ENCODE measurements at places on chromosomes 7 and 10.

- DNase-seq, result no peak
These were observed 40.5 kb downstream of the GOT1 start for GRCh38 chr10:99389729-99390480.

- no peak for DNase-seq
These were observed 20.8 kb upstream of the TMEM273 start for GRCh38 chr10:49208996-49209395.

GRCh38 chr7:4260867-4261600 lies 421.1 kb upstream of the FOXK1 start:
- no peak for DNase-seq

DNA sequence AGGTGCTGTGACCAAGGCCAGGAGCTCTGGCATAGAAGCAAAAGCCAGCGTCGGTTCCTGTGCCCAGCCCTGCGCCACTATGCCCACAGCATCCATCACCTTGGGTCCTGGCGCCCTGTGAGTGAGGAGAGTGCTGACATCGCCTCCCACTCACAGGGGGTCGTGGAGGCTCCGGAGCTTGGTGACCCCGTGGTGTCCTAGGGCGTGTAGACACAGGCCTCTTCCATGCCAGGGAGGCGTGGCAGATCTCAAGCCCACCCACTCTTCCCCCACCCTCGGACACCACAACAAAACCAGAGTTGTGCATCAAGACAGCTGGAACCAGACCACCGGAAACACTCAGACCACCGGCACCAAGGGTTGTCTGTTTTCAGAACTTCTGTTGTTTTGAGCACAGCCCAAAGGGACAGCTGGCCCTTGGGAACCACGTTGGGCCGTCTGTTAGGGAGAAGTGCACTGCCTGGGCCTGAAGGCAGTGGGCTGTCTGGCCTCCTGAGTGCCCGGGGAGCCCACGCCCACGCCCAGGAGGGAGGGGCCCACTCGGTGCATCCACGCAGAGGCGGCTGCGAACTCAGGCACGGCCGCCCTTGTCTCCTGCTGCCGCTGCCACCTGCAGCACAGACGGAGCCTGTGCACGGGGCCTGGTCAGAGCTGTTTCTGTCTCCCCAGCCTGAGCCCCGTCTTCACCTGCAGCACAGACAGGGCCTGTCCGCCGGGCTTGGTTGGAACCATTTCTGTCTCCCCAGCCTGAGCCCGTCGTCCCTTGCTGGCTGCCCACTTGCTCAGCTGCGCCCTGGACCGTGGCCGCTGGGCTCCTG lies 106.3 kb downstream of the INPP5A start:
- DNase-seq, result no peak

DNA sequence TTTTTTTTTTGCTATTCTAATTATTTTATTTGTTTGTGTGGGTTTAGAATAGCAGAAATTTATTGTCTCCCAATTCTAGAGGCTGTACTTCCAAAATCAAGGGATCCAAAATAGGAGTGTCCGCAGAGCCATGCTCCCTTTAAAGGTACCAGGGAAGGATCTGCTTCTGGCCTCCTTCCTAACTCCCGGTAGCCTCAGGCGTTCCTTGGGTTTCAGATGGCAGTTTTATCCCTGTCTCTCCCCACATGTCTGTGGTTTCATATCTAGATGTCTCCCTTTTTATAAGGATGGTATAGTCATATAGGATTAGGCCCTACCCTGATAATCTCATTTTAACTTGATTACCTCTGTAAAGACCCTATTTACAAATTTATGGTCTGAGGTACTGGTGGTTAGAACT lies 48.4 kb downstream of the BMPR1A start:
- DNase-seq, result no peak

- no peak for DNase-seq
These were observed 388.4 kb upstream of the FZD8 start for GRCh38 chr10:36030516-36030915.

DNA sequence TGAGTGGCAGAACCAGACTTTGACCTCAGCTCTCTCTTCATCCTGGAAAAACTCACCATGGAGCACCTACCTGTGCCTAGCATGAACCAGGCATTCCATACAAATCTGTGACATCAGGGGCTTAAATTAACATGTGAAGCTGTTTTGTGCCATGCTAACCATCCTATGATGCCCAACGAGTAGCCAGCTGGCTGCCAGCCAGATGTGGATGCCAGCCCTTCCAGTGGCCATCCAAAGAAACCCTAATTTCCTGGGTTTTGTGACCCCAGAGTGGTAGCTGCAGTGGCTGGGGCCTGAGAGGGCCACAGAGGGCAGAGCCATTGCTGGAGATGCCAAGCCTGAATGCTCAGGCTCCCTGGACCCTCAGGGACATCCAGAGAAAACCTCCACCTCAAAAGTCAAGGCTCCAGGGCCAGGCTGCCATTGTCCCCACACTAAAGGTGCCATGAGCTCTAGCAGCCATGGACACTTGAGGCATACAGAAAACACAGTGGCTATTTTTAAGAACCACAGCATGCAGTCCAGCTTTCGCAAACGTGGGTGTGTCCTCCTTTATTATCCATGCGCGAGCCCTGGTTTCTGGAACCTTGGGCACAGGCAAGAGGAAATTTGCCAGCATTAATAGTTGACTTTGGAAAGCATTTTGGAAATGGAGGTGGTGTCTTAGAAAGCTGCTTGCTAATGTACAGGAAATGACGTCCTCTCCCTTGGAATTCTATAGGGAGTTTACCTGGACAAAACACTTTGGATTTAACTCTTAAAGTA lies 6.0 kb downstream of the CPXM2 start:
- no peak for DNase-seq

- no peak for DNase-seq
These were observed 725.1 kb downstream of the GRID1 start for GRCh38 chr10:85641479-85642009.

DNA sequence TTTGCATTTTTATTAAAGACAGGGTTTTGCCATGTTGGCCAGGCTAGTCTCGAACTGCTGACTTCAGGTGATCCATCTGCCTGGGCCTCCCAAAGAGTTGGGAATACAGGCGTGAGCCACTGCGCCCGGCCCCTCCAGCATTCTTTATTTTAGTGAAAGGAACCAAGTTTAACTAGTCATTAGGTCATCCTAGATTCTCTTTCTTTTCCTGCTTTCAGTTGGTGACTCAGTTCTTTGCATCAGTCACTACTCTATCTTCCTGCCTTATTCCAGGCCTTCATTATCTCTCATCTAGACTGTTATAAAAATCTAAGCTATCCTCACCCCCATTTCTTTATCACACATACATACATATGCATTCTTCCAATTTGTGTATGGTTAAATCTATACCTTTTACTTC lies 63.7 kb downstream of the PRSS58 start:
- peak; percentile 39 for DNase-seq

DNA sequence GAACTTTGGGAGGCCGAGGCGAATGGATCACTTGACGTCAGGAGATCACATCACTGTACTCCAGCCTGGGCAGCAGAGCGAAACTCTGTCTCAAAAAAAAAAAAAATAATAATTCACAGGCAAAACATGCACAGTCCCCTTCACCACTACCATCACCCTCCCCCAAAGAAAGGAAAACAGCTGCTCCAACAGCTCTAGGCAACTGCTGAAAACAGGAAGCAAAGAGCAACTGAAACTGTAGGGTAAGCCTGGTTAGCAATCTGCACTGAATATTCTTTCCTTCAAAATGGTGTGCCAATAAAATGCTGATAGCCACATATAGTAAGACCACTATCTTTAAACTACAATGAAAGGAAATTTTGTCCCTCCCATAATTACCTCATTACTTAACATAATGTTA lies 11.8 kb downstream of the NT5C2 start:
- no peak for DNase-seq

- DNase-seq, result peak; percentile 39
These were observed 26.5 kb upstream of the TMEM248 start for GRCh38 chr7:66894463-66895080.

DNA sequence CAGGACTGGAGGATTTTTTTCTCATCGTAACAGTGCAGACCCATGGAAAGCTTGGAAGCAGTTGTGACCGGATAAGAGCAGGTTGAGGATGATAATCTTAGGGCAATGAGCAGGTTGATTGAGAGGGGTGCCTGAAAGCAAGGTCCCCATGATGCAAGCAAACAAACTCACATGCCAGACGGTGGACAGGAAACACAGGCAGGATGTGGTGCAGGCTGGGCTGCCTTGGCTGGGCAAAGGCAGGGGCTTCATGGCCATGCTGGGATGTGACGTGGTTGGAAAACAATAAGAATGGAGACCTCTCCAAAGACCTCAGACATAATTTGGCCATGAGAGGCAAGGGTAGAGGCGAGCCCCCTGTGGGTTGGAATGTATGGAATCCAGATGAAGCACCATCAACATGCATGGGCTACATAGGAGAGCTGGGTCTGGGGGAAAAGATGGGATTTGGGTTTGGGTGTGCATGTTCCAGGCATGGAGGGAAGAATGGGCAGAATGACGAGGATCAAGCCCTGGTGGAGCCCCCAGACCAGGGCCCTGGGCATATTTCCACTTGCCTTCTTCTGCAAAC lies 58.3 kb downstream of the IKZF1 start:
- no peak for DNase-seq

- no peak for DNase-seq
These were observed 42.1 kb downstream of the NOD1 start for GRCh38 chr7:30436518-30436917.

GRCh38 chr7:37083311-37084096 lies 359.2 kb upstream of the AOAH start:
- peak; percentile 37 for DNase-seq

DNA sequence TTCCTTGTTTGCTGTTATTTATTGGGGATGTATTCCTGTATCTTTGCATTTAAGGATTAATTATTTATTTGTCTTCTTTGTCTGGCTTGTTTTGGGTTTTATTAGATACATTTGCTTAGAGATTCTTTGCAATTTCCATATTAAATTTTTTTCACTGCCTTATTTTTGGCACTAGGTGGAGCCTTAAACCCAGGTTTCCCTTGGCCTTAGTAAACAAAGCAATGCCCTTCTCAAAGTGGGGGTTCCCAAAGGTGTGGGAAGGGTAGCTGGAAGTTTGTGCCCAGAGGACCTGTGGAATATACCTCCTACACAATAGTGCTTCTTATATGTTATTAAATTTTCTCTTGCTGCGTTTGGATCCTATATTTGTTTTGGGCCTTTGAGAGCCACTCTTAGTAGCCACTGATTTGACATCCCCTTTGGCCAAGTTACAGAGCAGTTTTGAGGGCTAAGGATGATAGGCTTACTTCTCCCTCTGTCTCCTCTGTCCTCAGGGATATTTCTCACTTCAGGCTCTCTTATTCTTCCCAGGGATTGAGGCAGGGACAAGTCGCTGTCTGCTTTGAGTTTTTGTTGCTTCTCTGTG lies 162.3 kb downstream of the ITGB1 start:
- peak; percentile 53 for DNase-seq

DNA sequence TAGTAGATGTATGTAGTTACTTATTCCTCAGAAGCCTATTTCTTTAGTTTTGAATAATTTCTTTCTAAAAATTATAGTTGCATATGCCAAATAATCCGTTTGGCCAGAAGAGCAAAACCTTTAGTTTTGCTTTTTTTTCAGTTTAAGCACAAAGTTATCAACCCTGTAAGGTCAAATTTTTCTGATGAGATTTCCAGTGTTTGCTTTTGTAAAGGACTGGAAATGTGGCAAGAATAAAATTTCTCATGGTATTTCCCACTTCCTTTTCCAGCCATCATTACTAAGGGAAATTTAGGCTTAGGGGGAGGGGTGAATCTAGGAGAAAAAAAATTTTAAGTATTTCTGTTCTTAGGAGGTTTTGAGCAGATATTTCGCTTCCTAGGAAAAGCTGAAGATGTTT lies 7.6 kb downstream of the CALD1 start:
- peak; percentile 38 for DNase-seq

DNA sequence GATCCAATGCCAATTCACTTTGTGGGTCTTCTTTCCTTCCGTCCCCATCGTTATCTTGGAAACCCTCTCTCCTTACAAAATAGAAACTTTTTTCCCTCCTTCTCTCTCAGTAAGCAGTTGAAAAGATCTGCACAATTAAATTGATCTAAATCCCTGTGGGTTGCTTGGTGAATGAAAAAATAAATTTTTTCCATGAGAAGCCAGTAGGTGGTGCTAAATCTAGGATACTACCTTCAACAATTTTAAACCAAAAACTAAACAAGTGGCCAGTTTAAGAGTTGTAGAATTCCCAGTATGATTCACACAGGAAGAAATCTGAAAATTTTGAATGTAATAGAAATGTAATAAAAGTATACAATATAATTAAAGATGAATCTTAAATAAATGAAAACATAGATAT lies 990.3 kb upstream of the ZNF722 start:
- peak; percentile 10 for DNase-seq

- no peak for DNase-seq
These were observed 84.5 kb downstream of the FAM241B start for GRCh38 chr10:69714572-69714971.

DNA sequence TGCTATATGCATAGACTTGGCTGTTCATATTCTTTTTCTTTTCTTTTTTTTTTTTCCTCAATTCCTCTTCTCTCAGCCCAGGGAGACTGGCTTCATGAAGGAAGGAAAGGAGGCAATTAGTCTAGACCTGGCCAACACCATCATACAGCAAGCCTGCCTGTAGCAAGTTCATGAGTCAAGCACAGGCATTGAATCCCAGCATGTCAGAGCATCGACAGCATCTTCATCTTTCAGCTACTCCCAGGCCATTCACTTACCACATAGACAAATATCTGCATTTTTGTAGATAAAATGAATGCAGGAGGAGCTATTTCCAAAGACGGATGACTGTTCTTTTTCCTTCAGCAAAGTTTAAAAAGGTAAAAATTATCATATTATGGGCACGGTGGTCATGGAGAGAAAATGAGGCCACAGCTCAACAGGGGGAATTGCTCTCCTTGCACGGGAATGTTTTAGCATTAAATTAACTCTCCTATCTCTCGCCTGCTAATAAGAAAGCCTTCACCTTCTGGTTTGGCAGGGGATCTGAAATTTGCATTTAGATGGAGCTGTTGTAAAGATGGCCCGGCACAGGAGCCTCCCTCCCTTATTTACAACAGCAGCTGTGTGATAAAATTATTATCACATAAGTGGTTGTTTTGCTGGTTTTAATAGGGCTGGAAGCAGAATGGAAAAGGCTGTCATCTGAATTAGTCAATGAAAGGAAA lies 626.5 kb upstream of the AUTS2 start:
- DNase-seq, result no peak

DNA sequence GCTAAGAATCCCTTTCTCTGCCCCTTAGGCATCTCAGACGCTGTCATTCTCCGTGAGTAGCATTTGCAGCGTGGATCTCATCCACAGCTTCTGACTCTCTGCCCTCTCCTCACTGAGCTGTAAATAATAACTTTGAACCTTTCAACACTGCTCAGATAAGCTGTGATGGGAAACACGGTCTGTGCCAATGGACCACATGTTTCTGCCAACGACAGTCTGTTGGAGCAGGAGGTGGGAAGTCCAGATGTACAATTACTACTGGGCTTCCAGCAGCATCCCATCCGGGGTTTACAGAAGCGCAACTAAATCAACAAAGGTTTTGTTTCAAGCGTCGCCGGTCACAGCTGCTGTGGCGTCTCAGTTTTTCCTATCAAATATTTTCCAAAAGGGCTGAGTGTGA lies 1110.6 kb downstream of the TYW1 start:
- no peak for DNase-seq

GRCh38 chr10:48231699-48232315 lies 42.7 kb downstream of the FRMPD2 start:
- no peak for DNase-seq

GRCh38 chr7:135924302-135924701 lies 52.9 kb downstream of the MTPN start:
- no peak for DNase-seq

GRCh38 chr7:19920705-19921104 lies 147.3 kb upstream of the TMEM196 start:
- no peak for DNase-seq
